ENCODE measurements at places on chromosomes 11 and 22.

DNA sequence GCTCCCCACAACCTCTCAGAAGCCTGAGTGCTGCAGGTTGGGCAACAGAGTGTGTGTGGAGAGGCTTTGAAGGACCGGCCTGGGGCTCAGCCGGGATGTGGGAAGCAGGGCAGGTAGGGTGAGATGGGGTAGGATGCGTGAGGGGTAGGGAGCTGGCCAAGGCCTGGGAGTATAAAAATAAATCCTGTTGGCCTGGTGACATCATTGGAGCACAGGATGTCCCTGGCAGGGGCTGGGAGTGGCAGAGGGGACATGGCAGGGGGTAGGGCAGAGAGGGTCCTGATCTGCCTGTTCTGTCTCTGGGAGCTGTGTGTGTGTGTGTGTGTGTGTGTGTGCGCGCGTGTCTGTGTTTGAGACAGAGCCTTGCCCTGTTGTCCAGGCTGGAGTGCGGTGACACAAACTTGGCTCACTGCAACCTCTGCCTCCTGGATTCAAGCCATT lies 28.6 kb downstream of the TEF start:
- no peak for DNase-seq

DNA sequence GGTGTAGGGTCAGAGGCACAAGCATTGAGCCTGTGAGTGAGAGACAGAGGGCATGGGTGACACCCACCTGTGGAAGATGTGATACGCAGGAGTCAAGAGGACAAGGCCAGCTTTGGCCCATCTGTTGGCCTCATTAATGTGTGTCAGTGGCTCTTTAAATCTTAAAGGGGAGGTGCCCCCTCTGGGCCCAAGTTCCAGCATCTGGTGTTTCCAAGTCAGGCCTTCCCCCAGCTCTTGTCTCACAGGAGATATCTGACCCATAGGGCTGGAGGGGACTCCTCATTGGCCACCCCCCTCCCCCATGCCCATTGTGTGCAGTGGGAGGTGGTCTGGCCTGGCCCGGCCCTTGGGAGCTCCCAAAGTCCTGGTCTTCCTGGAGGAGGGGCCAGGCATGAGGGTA lies 8.9 kb downstream of the KCNK7 start:
- DNase-seq = peak; percentile 73

GRCh38 chr22:34866495-34867131 lies 199.3 kb upstream of the ISX start:
- peak; percentile 78 for DNase-seq

GRCh38 chr11:45247433-45247832 lies 38.7 kb downstream of the SYT13 start:
- no peak for DNase-seq

DNA sequence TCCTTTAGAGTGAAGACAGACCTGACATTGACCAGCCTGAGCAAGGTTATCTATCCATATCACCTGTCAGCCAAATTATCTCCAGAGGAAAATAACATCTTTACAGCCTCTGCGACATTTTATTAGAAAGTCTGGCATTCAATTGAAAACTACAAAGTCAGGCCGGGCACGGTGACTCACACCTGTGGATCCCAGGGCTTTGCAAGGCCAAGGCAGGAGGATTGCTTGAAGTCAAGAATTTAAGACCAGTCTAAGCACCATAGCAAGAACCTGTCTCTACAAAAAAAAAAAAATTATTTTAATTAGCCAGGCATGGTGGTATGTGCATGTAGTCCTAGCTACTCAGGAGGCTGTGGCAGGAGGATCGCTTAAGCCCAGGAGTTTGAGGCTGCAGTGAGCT lies 141.6 kb downstream of the RCN1 start:
- DNase-seq = no peak

GRCh38 chr22:19840059-19840458 lies 14.6 kb downstream of the GNB1L start:
- DNase-seq = no peak

- no peak for DNase-seq
These were observed 17.9 kb upstream of the YPEL1 start for GRCh38 chr22:21753374-21754111.

DNA sequence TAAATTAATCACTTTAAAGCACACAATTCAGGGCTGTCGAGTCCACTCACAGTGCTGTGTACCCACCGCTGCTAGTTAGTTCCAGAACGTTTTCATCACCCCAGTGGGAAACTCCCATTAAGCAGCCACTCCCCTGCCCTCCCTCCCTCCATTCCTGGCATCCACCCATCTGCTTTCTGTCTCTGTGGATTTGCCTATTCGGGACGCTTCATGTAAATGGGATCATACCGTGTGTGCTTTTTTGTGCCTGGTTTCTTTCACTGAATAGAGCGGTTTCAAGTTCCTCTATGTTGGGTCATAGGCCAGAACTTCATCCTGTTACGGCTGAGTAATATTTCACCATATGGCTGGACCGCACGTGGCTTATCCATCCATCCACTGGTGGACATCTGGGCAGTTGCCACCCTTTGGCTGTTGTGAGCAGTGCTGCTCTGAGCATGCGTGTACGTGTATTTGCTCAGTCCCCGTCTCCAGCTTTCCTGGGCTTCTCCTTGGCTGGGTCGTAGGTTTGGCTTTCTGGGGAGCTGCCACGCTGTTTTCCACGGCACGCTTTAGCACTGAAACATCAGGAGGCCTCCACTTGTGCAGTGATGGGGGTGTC lies 30.1 kb downstream of the ARHGAP8 start:
- peak; percentile 9 for DNase-seq

GRCh38 chr11:897253-898142 lies 13.1 kb downstream of the CHID1 start:
- no peak for DNase-seq
